ENCODE measurements at places on chromosomes 3 and 15.

DNA sequence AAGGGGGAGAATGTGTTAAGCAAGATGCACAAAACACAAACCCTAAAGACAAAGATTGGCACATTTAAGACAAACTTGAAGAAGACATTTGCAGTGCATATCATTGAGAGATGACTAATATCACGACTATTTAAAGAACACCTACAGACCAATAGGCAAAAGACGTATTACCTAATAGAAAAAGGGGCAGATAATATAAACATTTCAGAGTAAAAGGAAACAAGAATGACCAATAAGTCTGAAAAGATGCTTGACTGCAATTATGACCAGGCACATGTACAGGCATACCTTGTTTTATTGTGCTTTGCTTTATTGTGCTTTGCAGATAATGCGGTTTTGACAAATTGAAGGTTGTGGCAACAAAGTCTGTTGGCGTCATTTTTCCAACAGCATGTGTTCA, 4.9 kb downstream of the HACD3 start:
- no peak overlapping the region for H3K4me3 ChIP-seq
- H3K4me1 ChIP-seq, result peaks cover 15% of the 10 kb centered on the region
- H3K36me3 ChIP-seq, result no peaks in the 10 kb centered on the region
- no peaks in the 10 kb centered on the region for H3K27me3 ChIP-seq

DNA sequence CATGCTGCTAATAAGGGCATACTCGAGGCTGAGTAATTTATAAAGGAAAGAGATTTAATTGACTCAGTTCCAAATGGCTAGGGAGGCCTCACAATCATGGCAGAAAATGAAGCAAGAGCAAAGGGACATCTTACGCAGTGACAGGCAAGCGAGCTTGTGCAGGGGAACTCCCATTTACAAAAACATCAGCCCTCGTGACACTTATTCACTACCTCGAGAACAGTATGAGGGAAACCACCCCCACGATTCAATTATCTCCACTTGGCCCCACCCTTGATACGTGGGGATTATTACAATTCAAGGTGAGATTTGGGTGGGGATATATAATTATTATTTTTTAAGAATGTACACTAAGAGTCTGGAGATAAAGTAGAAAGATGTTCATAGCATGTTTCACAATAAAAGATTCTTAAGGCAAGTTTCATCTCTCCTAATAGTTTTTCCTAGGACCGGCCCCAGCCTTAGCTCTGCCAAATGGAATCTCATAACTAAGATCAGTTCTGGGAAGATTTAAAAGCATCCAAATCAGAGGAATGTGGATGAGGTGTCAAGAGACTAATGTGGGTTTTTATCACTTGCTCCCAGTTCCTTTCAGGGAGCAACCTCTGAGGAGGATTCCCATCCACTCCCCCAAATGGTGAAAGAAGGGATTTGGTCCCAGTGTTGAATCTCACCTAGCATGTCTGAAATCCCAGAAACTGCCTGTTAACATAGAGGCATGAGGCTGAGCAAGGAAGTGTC, 221.0 kb downstream of the ZMAT3 start:
- H3K27ac ChIP-seq, result no peak overlapping the region
- no peaks in the 10 kb centered on the region for H3K4me1 ChIP-seq
- no peaks in the 10 kb centered on the region for H3K36me3 ChIP-seq

GRCh38 chr15:40050788-40051470, 11.9 kb upstream of the SRP14 start:
- no peaks in the 10 kb centered on the region for H3K27me3 ChIP-seq
- H3K27ac ChIP-seq, result no peak overlapping the region
- no peak overlapping the region for H3K4me3 ChIP-seq
- H3K4me1 ChIP-seq, result peaks cover 20% of the 10 kb centered on the region
- no peak for DNase-seq

DNA sequence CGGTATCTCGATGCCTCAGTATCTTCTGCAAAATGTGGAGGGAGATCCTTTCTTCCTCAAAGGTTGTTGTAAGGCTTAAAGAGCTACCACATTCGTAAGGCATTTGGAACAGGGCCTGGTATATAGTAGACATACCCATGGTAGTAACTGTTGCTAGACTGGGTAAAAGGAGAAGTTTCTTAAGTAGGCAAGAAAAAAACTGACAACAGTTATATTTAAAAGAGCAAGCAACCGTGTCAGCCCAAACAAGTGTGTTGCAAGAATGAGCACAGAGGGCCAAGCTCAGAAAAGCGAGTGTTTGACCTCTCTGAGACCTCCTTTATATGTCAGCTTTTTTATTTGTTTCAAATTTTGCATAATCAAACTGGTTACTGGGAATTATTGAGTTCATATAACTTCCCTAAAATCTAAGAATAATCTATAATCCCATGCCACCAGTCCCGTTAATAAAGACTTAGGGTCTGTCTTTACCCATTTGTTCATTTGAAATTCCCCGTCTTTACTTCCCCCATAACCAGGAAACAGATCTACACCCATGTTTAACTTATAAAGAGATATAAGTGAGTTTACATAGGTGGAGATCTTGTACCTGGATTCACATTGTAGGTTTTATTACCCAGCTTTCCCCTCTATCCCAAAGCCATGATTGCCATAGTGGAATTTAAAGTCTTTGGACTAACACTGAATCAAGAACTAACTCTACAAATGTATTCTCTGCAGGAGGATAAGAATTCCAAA, 7.3 kb downstream of the B3GNT5 start:
- H3K4me1 ChIP-seq, result peaks cover 51% of the 10 kb centered on the region
- H3K27me3 ChIP-seq, result no peaks in the 10 kb centered on the region
- H3K27ac ChIP-seq, result no peak overlapping the region
- H3K36me3 ChIP-seq, result no peaks in the 10 kb centered on the region

GRCh38 chr3:151178208-151178845, 24.7 kb downstream of the GPR171 start:
- H3K4me1 ChIP-seq, result no peaks in the 10 kb centered on the region
- no peaks in the 10 kb centered on the region for H3K27me3 ChIP-seq
- no peak for DNase-seq
- no peak overlapping the region for H3K4me3 ChIP-seq
- H3K27ac ChIP-seq, result no peak overlapping the region
- no peaks in the 10 kb centered on the region for H3K36me3 ChIP-seq

- H3K36me3 ChIP-seq, result no peaks in the 10 kb centered on the region
- no peaks in the 10 kb centered on the region for H3K4me1 ChIP-seq
- no peaks in the 10 kb centered on the region for H3K27me3 ChIP-seq
Observed at GRCh38 chr3:145942052-145942451, 218.9 kb downstream of the PLOD2 start.

DNA sequence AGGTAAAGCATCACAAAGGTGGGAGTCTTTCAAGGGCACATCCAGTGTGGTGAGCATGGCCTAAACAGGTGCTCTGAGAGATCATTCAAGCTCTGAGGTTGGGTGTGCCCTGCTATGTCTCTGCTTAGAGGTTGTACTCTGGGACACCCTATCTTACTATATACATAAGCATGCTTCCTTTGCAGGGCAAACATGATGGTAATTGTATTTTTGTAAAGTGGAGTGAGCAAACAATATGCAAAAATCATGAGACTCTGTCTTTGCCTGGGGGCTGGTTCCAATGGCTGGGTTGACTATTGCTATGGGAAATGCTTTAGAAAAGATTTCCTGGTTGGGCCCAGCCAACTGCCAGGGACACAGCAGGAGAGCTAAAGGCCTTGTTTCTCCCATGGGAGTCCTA, 315.1 kb upstream of the TLE3 start:
- no peak overlapping the region for H3K27ac ChIP-seq
- H3K4me3 ChIP-seq, result no peak overlapping the region
- no peaks in the 10 kb centered on the region for H3K36me3 ChIP-seq
- H3K4me1 ChIP-seq, result no peaks in the 10 kb centered on the region

DNA sequence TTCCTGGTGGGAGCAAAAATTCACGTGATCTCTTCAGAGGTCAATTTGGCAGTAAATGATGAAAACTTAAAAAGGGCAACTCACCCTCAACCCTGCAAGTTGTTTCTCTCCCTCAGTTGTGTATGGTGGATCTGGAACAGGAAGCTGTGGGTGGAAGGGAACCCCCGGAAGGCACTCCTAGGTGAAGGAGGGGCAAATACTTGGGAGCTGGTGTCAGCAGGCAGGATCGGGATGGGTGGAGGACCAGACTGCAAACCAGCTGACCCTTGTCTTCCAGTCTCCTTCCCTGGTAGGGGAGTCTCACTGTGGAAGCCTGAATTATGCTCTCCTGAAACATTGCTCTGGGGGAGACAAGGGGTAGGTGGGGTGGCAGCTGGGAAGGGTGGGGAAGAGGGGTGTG, 33.5 kb downstream of the PRR23E start:
- H3K27me3 ChIP-seq, result peaks cover 11% of the 10 kb centered on the region
- no peaks in the 10 kb centered on the region for H3K4me1 ChIP-seq
- no peak overlapping the region for H3K4me3 ChIP-seq
- H3K36me3 ChIP-seq, result no peaks in the 10 kb centered on the region
- no peak overlapping the region for H3K27ac ChIP-seq
- no peak for DNase-seq

DNA sequence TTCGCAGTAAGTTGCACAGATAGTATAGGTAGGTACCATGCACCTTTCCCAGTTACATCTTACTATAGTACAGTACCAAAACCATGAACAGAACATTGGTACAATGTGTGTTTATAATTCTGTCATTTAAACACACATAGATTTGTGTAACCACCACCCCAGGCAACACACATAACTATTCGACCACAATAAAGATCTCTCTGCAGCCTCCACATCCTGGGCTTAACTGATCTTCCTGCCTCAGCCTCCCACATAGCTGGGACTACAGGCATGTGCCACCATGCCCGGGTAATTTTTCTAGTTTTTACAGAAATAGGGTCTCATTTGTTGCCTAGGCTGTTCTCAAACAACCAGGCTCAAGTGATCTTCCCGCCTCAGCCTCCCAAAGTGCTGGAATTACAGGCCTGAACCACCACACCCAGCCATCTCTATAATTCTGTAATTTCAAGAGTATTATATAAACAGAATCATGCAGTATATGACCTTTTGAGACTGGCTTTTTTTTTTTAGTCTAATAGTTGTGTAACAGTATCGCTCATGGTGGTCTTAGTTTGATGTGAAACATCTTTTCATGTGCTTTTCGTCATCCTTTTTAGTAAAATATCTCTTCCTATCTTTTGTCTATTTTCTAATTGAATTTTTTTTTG, 13.3 kb upstream of the TMF1 start:
- no peak overlapping the region for H3K4me3 ChIP-seq
- no peak for DNase-seq
- H3K36me3 ChIP-seq, result peaks cover 71% of the 10 kb centered on the region

DNA sequence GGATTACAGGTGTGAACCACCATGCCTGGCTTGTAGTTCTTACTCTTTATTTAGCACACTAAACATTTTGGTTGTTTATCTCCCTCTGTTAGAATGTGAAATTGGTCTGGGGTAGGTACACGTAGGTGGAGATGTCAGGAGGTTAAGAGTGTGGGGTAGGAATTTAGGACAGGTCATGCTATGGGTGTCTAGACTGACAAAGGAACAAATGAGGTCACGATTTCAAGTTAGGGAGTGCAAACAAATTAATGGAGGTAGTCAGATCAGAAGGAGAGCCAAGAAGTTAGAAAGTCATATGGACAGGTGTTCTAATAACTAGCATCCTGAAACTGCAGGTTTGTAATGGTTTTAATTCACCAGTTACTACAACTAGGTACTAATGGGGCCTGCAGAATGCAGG, 19.8 kb downstream of the CDV3 start:
- H3K27ac ChIP-seq, result no peak overlapping the region
- H3K36me3 ChIP-seq, result peaks cover 31% of the 10 kb centered on the region
- H3K4me1 ChIP-seq, result peaks cover 10% of the 10 kb centered on the region
- no peak overlapping the region for H3K4me3 ChIP-seq
- no peaks in the 10 kb centered on the region for H3K27me3 ChIP-seq

DNA sequence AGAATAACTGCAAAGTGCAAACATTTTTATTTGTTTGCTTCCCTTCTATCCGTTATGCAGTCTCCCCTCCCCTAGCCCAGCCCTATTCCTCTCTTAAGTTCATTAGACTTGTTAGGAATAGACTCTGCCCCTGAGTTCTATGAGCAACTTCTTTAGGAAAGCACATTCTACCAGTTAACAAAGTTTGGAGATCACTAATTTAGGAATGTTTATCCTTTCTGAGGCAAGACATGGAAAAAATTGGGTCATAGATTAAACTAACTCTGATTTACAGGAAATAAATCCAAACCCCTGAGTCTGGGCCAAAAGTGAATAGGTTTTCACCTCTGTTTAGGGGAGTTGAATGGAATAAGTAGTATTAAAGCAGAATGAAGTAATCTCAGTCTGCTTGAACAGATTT, 34.4 kb downstream of the C3orf80 start:
- no peaks in the 10 kb centered on the region for H3K27me3 ChIP-seq
- no peak for DNase-seq
- H3K4me1 ChIP-seq, result no peaks in the 10 kb centered on the region
- no peak overlapping the region for H3K4me3 ChIP-seq
- H3K27ac ChIP-seq, result no peak overlapping the region
- no peaks in the 10 kb centered on the region for H3K36me3 ChIP-seq

DNA sequence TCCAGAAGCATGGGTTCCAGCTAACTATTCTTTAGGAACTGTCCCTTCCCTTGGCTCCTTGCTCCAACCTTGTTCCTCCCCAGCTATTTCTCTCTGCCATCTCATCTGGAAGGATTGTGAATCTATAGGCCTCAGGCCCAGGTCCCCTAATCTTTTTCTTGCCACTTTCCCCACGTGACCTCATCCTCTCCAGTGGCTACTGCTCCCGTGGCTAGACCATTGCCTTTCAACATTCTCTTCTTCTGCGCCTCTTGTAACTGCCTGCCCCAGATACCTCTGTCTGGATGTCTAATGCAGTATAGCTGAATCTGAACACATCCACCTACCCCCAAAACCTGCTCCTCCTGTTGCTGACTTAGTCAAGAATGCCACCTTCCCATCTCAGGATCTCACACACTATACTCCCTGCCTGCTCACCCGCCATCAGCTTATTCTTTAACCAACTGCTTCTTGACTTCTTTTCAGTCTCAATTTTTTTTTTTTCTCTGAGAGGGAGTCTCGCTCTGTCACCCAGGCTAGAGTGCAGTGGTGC, 5.2 kb downstream of the GPX1 start:
- no peak overlapping the region for H3K27ac ChIP-seq
- no peaks in the 10 kb centered on the region for H3K36me3 ChIP-seq
- H3K4me3 ChIP-seq, result no peak overlapping the region
- peaks cover 16% of the 10 kb centered on the region for H3K4me1 ChIP-seq

- peaks cover 11% of the 10 kb centered on the region for H3K4me1 ChIP-seq
- H3K27me3 ChIP-seq, result no peaks in the 10 kb centered on the region
- H3K36me3 ChIP-seq, result no peaks in the 10 kb centered on the region
- DNase-seq, result no peak
- H3K4me3 ChIP-seq, result no peak overlapping the region
- no peak overlapping the region for H3K27ac ChIP-seq
Observed at GRCh38 chr15:36109943-36110658, 469.3 kb upstream of the CDIN1 start.

DNA sequence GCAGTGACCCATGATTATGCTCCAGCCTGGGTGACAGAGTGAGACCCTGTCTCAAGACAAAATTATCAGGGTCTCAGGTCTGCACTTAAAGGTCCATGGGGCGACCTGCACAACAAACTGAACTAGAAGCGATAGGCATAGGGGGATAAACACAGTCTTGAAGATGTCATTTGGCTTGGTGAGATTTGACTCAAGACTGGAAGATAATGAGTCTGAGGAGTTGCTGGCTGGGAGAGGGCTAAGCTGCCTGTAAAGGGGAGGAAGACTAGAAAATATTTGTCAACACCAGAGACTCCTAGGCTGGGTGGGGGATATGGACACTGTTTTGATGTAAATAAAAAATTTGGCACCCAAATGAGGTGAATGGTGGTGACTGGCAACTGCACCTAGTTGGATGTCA, 19.8 kb downstream of the GHRL start:
- DNase-seq, result no peak
- no peaks in the 10 kb centered on the region for H3K4me1 ChIP-seq
- H3K27ac ChIP-seq, result no peak overlapping the region
- H3K27me3 ChIP-seq, result no peaks in the 10 kb centered on the region
- no peak overlapping the region for H3K4me3 ChIP-seq
- H3K36me3 ChIP-seq, result peaks cover 82% of the 10 kb centered on the region

All from heart left ventricle (tissue), 16 donors.